Suppressor macrophage treated with lipopolysaccharide for 1 hour (primary cell): ENCODE measurements at places on chromosomes 5 and 9.

DNA sequence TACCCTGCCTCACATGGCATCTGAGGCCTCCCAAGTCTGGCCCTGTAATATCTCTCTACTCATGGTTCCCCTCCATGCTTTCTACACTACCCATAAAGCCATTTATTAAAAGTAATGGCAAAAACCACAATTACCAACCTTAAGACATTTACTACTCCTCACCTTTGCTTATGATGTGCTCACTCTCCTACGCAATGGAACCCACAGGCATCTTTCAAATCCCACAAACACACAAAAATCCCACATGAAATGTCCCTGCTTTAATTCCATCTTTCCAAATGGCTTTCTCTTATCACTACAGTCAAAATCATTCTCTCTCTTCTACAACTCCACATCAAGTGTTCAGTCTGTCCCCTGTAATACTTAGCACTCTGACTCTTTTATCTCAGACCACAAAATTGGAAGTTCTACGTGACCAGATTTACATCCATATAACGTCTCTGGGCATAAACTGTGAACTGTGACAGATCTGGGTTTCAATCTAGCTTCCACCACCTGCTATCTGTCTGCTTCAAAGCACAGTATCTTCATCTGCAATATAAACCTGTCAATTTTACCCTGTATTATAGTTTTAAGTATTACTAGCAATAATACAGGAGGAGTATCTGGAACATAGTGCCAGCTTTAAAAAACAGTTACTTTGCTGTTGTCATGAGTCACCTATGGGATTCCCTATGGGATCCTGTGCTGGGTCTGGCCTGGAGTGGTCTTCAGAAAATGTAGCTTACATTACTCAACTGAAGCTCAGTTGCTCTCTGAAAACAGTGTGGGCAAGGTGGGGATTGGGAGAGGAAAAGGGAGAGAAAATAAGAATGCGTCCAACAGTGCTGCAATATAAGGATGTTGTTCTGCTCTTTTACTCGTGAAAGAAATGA is 137.1 kb upstream of the TRIM32 start:
- DNase-seq, result no peak

GRCh38 chr5:142455856-142456255 is 131.0 kb upstream of the SPRY4 start:
- DNase-seq, result peak; percentile 35

GRCh38 chr5:159007235-159007634 is 92.5 kb downstream of the EBF1 start:
- DNase-seq, result no peak

GRCh38 chr9:37293664-37294524 is 128.6 kb upstream of the GRHPR start:
- no peak for DNase-seq

GRCh38 chr9:135978642-135979546 is 17.7 kb upstream of the UBAC1 start:
- no peak for DNase-seq
